ENCODE measurements at places on chromosomes 16 and 17.

GRCh38 chr16:14501331-14502255 lies 128.5 kb downstream of the PARN start:
- DNase-seq, result no peak

- DNase-seq, result no peak
Observed at GRCh38 chr16:50539822-50540710, 8.1 kb upstream of the NKD1 start.

DNA sequence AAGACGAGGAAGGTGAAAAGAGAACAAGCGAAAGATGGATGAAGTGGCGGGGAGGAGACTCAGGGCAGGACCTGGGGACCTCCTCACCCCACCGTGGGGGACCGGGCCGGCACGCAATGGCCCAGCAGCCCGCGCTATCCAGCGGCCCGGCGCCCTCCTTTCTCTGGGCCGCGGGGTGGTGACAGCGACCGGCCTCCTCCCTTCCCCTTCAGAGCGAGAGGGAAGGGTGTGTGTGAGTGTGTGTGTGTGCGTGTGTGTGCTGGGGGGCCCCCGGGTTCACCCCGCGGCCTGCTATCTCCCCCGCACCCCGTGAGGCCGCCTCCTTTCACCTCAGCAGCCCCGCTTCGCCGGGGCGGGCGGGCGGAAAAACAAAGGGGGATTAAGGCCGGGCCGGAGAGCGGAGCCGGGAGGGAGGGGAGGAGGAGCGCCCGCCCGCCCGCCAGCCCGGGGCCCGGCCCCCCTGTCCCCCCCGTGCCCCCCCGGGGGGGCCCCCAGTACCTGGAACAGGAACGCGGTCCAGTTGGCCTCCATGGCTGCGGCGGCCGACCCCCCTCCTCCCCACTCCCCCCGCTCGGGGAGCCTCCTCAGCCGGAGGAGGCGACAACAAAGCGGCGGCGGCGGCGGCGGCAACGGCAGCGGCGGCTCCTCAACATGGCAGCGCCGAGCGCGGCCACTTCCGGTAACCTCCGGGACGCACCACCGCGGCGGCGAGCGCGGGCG lies at the start of gene VEZF1:
Gene VEZF1 (minus strand): TSS at position 674 of the 720 bp plus-strand sequence. CDS start 143 bp downstream, at position 531.
- DNase-seq, result peak; percentile 63

GRCh38 chr17:54736573-54736972 lies 164.1 kb upstream of the TOM1L1 start:
- DNase-seq, result no peak

DNA sequence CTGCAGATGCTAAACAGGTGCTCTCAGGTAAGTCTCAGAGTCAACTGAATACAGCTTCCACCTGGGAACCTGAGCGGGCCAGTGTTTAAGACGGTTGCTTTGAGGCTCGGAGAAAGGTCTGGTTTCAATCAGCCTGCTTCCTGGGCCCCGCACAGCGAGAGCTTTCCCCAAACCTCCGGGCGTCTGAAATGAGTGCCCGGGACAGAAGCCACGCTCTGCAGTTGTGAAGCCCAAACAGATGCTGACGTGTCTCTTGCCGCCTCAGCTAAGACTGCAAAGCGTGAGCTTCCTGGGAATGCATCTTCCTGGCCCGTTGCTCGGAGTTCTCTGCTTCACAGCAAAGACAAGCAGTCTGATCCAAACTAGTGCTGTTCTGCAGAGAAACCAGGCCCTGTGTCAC lies 36.7 kb downstream of the PLXDC1 start:
- DNase-seq, result no peak
